ENCODE measurements at places on chromosomes 11 and 22. TPM values are rescaled to one million over a fixed set of nuclear protein-coding genes. Genes with fewer than 3 reads are reported as not detected.

GRCh38 chr11:126754591-126755426 is 245.8 kb downstream of the KIRREL3 start:
- no peak for DNase-seq

The DUSP8 gene
- 1.1 TPM for total RNA-seq

GRCh38 chr11:91435694-91436395 is 788.8 kb upstream of the FAT3 start:
- DNase-seq, result no peak

The C22orf23 gene
- total RNA-seq, result not detected

DNA sequence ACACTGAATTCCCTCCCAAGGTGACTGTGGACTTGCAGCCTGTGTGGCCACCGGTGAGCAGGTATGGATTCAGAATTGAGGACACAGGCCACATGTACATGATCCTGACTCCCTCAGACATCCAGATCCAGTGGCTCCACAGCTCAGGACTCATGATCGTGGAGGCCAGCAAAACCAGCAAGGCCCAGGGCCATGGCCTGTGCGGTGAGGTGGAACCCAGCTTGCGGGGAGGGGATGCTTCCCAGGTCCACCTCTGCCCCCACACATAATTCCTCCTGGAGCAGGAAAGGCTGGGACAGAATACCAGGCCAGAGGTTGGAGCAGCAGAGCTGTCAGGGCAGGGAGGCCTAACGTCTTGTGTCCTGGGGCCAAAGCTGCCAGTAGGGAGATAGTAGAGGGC is 82.1 kb downstream of the OTOG start:
- DNase-seq, result no peak

The LARGE2 gene
- total RNA-seq, result 1.1 TPM

The POU2AF2 gene
- not detected for total RNA-seq

DNA sequence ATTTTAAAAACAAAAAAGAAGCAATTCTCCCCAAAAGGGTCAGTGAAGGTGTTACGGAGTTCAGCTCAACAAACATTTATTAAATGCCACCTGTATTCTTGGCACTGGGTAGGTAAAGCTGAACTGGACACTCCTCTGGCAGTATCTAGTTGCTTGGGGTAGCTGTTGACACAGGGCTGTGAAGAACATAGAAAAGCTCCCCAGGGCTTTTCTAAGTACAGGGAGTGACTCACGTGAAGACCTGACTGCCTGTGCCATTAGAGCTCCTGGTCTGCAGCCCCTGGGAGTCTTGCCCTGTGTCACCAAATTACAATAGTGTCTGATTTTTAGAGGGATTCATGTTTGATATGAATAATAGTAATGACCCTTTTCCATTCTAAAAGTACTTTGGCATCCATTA is 43.6 kb downstream of the COA4 start:
- no peak for DNase-seq

The CABP7 gene
- total RNA-seq, result not detected

The CYB561A3 gene
- total RNA-seq, result 38.3 TPM

DNA sequence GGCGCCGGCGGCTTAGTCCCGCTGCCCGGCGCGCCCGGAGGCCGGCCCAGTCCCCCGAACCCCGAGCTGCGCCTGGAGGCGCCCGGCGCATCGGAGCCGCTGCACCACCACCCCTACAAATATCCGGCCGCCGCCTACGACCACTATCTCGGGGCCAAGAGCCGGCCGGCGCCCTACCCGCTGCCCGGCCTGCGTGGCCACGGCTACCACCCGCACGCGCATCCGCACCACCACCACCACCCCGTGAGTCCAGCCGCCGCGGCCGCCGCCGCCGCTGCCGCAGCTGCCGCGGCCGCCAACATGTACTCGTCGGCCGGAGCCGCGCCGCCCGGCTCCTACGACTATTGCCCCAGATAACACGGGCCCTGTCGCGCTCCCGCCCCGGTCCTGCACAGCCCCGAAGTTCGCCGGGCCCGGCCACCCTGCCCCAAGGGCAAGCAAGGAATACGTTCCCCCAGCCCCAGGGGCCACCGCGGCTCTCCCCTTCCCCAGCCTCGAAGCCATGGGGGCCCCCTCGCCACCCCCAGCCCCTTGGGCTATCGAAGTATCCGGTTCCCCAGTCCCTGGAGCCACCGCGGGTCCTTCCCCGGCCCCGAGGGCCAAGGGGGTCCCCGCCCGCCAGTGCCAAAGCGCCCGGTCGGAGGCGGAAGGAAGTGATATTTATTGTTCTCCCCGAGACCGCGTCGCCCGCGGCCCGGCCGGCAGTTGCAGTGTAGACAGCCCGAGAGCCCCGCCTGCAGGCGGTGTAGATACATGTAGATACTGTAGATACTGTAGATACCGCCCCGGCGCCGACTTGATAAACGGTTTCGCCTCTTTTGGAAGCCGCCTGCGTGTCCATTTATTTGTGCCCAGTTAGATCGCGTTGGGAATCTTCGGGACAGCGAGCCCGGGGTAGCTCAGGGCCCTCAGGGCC is 6.2 kb downstream of the TBX1 start:
- DNase-seq, result no peak

DNA sequence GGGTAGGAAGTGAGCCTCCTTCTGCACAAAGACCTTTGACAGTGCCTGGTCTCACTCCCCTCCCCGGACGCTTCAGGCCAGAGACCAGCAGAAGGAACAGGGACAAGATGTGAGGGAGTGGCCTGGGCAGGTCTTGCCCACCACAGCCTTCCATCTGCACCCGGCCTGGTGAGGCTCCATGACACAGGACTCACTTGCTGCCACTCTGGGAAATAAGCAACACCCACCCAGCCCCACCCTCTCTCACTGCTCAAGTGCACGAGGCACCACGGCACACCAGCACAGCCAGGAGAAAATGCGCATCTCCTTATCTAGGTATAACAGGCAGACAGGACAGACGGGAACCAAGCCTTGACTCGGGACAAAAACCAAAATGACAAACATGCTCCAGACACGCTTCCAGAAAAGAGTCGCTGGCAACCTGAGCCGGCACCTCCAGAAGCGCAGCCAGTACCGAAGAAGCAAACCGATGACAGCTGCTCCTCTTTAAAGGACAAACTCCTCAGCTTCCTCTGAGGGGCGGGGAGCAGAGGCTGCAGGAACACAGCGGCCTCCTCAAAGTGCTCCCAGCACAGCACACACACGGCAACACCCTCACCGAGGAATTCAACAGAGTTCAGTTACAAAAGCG is 41.7 kb downstream of the BRD1 start:
- DNase-seq, result no peak

DNA sequence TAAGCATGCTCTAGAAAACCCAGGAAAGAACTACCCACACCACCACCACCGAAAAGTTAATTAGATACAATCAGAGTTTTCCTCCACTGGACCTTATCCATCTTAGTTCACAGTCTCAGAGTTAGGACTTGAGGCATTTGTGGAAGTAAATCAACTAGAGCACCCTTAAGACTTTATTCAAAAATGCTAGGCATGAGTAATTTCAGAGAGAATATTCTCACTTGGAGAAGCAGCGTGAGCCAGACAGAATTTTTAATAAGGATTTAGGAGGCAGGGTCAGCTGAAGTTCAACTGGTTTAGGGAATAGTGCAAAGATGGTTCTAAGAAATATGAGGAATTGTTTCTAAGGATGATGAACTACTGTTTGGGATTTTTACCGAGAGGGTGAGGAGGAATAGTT is 1.2 kb upstream of the OLFML1 start:
- DNase-seq, result no peak

GRCh38 chr22:49866134-49866533 is 12.5 kb downstream of the ZBED4 start:
- no peak for DNase-seq

- DNase-seq, result no peak
These were observed 86.9 kb downstream of the LDLRAD3 start for GRCh38 chr11:36030731-36031281.

- no peak for DNase-seq
These were observed 27.3 kb downstream of the FAM118A start for GRCh38 chr22:45336971-45337431.

The CELF1 gene
- 128 TPM for total RNA-seq

The P4HA3 gene
- not detected for total RNA-seq

DNA sequence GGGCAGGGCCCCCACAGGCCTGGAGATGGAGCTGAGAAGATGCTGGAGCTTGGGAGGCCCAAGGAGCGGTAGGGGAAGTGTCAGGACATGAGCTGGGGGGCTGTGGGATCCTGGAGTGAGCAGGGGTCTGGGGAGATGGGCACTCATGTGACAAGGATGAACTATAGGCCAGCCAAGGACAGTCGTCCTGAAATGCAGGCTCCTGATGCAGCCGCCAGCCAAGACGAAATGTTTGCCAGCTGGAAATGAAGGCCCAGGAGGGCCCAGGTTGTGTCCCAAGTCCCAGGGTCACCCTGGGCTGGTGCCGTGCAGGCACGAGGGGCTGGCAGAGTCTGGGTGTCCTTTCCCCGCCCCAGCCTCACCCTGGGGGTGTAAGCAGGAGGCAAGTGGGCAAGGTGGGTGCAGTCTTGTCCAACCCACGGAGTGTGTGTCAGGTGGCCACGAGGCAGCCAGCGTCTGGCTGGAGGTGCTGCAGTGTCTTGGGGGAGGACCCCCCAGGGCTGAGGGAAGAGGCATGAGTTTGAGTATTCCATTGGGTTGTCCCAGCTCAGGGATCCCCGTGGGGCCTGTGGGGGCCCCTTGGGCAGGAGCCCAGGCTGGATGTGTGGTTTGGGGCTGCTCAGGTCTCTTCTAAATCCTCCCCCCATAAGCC is 21.4 kb downstream of the MRGPRG start:
- DNase-seq, result no peak

GRCh38 chr11:117997823-117998579 is 11.8 kb downstream of the IL10RA start:
- peak; percentile 38 for DNase-seq

DNA sequence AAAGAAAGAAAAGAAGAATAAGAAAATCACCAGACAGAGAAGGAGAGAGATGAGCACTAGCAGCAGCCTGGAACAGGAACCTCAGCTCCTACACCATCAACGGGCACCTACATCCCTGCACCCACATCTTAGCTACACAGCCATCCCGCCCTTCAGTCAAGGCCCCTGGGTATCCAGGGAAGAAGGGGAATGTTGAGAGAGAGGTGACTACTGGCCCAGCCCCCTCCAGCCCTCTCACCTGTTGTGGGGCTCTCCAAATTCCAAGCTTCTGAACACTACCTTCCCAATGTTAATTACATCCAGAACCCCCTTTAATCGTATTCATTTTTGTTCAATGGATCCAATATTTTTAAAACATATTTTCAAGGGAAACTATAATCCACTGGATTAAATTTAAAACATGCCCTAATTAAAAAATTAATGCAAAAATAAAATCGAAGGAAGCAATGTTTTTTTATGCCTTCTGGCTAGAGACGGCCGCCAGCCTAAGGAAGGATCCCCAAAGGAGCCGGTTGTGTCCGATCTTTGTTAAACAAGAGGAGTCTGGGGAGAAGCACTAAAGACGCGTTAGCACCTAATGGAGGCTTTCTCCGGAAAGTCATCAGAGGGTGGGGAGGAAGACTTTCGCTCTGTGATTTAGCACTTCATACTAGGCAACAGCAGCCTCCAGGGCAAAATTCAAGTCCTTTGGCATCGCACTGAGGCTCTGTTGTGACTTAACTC is 9.5 kb downstream of the TPST2 start:
- no peak for DNase-seq

The ACAD8 gene
- total RNA-seq, result 25.2 TPM

The CDON gene
- total RNA-seq, result 2.8 TPM

GRCh38 chr11:69869311-69869939 is 50.2 kb upstream of the FGF3 start:
- DNase-seq, result no peak

The NTM gene
- not detected for total RNA-seq

DNA sequence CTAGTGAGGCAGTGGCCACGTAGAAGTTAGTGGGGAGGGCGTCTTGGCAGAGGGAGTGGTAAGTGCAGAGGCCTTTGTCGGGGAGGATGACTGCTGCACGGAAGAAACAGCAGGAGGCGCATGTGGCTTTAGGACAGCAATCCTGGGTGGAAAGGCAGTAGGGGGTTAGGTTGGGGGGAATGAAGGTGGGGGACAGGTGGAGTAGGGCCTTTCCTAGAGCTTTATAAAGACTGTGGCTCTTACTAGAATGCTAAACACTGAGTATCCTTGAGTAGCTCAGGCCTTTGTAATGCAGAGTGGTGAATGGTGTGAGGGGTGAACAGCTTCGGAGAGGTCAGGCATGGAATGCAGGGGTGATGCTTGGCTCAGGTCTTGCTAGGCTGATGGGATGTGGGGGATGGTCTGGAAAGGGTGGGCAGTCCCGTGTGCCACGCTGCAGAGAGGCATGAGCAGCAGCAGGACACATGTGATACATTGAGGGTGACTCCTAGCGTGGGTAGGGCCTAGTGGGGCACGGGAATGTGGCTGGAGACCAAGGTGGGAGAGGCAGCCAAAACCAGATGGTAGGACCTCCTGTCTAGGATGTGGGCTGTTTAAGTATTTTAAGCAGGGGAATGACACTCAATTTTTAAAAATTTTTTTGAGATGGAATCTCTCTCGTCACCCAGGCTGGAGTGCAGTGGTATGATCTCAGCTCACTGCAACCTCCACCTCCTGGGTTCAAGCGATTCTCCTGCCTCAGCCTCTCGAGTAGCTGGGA is 19.2 kb downstream of the AP2A2 start:
- no peak for DNase-seq

DNA sequence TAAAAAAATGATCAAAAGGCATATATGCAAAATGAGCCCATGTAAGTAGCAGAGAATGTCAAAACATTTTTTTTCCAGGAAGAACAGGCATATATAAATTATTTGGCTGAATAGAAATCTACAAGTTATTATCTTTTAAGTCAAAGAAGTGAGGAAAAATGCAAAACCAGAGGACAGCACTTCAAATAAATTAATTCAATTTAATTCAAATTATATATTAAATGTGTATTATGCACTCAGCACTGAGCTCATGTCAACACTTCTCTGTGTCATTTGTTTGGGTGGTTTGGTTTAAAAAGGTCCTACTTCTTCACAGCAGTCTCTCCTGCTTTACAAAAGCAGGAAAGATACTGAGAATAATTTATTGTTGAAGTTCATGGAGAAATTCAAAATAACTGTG is 41.9 kb upstream of the PDGFD start:
- DNase-seq, result no peak

DNA sequence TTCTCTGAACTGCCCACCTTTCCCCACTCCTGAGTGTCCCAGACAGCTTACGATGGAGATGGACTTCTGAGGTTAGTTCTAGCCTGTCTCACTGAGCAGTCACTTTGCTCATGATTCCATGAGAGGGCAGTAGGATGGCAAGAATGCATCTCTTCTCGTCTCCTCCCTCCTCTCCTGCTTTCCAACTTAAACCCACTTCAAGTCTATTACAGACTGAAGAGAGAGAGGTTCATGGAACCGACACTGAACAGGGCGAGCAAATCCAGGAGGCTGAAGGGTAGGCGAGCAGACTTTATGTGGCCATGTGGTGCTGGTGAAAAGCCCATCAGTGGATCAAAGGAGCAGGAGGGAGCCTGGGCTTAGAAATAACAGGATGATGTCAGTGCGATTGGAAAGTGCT is 38.6 kb downstream of the CEP164 start:
- no peak for DNase-seq

DNA sequence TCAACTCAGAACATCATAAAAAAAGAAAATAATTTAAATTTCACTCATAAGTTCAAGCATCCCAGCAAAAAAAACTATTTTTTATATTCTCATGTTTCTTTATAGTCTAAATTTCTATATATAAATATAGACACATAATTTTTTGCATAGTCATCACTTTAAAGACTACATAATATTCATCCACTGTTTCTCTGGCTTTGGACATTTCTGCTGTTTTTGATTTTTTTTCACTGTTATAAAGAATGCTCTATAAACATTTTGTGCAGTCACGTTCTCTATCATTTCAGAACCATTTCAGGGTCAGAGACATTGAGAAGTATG is 59.7 kb upstream of the CLPB start:
- DNase-seq, result no peak

The PGA5 gene
- not detected for total RNA-seq
